HCEC 1CT (cell line): ENCODE measurements at places on chromosomes 5 and 9.

- DNase-seq, result no peak
Measured at GRCh38 chr5:7827610-7828009, 23.3 kb downstream of the CFAP90 start.

- DNase-seq, result no peak
Measured at GRCh38 chr5:118834710-118835109, 153.6 kb downstream of the DTWD2 start.

- no peak for DNase-seq
Measured at GRCh38 chr9:3672399-3672798, 146.6 kb upstream of the RFX3 start.

DNA sequence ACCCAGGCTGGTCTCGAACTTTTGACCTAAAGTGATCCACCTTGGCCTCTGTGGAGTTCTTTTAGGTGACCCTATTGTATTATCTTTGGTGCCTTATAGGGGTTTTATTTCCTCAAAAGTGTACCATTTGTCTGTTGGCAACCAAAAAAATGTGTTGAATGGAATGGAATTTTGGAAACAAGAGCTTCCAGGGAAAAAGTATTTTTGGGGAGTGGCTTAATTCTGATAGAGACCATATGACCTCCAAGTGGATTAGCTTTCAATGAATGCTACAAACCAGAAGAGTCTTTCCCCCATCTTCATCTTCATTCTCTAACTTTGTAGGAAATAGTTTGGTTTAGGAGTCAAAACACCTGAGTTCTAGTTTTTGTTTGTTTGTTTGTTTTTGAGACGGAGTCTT lies 3.4 kb upstream of the OGN start:
- DNase-seq, result no peak

- DNase-seq, result no peak
Measured at GRCh38 chr5:5881294-5881693, 458.8 kb downstream of the ICE1 start.

GRCh38 chr5:6822556-6823343 lies 109.5 kb downstream of the TENT4A start:
- DNase-seq, result no peak

DNA sequence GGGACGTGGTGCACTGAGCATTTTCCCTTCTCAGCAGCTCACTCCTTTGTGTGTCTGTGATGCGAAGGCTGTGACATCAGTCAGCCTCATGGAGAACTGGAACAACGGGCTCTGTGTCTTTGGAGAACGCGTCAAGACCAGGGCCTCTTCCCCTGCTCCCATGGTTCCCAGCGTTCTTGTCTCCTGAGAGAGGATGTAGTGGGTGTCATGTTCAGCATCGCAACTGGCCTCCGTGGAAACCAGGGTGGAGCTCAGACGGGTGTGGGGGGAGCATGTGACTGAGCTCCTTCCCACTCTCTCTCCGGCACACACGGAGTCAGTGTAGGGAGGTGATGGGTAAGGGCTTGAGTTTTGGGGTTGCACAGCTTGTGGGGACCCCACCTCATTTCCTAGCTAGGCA lies 59.7 kb downstream of the TENT4A start:
- no peak for DNase-seq

DNA sequence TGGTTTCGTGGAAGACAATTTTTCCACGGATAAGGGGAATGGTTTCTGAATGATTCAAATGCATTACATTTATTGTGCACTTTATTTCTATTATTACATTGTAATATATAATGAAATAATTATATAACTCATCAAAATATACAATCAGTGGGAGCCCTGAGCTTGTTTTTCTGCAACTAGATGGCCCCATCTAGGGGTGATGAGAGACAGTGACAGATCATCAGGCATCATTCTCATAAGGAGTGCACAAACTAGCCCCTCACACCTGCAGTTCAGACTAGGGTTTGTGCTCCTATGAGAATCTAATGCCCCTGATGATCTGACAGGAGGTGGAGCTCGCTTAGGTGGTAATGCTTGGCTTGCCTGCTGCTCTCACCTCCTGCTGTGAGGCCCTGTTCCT lies 6.4 kb downstream of the ISCA1 start:
- no peak for DNase-seq

GRCh38 chr5:103434057-103434456 lies 128.5 kb downstream of the NUDT12 start:
- DNase-seq, result no peak

- DNase-seq, result peak; percentile 19
Measured at GRCh38 chr9:109190151-109190550, 23.1 kb upstream of the FRRS1L start.

DNA sequence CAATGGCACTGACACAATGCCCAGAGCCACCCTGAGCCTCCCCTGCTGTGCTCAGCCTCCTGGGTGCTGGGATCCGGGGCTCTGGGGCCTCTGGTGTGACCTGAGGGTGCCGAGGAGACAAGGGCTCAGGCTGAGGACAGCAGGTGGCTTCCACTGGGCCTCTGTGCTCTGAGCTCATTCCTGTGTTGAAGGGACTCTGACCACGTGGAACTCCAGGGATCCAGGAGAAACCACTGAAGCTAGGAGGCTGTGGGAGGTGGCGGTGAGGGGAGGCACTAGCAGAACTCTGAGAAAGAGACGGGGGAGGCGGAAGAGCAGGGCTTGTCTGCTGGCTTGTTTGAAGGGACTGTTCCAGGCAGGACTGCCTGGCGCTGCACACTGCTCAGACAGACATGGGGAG lies 318.7 kb upstream of the IRX1 start:
- DNase-seq, result no peak

DNA sequence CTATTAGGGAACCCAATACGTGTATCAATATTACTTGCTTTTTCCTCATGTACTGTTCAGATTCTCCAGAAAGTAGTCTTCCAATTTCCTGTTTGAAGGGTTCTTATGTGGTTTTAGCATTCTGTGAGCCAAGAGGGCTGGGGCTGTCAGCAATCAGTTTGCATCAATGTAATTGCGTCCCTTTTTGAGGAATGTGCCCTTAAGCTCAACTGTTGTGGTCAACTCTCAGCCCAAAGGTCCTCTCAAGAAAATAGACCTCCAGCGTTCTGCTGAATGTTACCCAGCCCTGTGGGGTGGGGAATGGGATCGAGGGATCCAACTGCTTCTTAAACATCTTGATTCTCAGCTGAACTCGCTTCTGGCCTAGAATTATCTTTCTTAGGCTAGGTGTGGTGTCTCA lies 43.8 kb upstream of the CDK20 start:
- DNase-seq, result no peak

GRCh38 chr5:4735261-4735660 lies 404.9 kb upstream of the ADAMTS16 start:
- no peak for DNase-seq

- no peak for DNase-seq
Measured at GRCh38 chr5:103243665-103244064, 14.9 kb upstream of the MACIR start.

DNA sequence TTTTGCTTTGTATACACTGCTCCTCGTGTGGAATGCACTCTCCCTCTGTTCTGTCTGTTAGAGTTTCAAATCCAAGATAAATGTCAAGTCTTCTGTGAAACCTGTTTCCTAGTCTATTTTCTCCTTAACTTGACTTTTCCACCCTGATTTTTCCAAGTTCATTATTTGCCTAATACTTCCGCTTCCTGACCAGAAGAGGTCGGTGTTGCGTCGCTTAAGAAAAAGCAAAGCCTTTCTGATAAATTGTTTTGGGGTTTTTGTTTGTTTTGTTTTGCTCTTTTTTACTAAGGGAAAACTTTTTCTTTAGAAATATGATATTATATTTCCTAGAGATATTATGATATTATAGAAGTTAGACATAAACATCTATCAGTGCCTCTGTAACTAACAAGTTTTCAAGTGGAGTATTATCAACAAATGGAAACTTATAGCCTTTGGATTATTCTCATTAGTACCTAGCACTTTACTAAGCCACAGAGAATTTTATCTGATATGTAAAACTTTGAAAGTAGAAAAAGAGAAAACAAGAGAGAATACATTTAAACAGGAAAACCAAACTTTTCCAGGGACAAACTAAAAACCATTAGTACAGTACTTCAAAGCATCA lies 55.8 kb downstream of the PHAX start:
- DNase-seq, result peak; percentile 48

DNA sequence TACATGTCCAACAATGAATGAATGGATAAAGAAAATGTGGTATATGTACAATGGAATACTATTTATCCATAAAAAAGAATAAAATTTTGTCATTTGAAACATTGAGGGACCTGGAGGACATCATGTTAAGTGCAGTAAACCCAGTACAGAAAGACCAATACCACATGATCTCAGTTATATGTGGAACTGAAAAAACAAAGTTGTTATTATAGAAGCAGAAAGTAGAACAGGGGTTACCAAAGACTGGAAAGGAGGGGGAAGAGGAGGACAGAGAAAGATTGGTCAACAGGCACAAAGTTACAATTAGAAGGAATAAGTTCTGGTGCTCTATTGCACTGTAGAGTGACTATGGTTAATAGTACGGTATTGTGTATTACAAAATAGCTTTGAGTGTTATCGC lies 233.8 kb downstream of the SEMA6A start:
- no peak for DNase-seq

GRCh38 chr9:37295796-37296195 lies 126.7 kb upstream of the GRHPR start:
- peak; percentile 7 for DNase-seq

GRCh38 chr9:120860083-120860482 lies 16.9 kb downstream of the PHF19 start:
- no peak for DNase-seq

- no peak for DNase-seq
Measured at GRCh38 chr5:152711801-152712388, 306.8 kb upstream of the NMUR2 start.

DNA sequence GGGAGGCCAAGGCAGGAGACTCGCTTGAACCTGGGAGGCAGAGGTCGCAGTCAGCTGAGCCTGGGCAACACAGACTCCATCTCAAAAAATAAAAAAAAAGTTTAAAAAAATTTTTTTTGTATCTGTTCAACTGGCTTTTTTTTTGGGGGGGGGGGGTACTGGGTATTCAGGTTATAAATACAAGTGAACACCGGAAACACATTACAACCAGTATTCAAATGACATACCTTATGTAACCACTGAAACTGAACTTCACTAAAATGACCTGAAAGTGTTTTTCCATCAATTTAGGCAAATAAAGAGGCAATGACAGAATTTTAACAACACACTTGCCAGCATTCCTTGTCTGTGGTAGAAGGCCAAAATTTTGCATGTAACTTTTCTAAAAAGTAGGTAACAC lies 33.5 kb downstream of the STRBP start:
- no peak for DNase-seq
